Effector memory CD4-positive, alpha-beta T cell (primary cell): ENCODE measurements at places on chromosomes 6 and 20.

GRCh38 chr6:89351671-89352277 lies 748 bp downstream of the UBE2J1 start:
- no peak for DNase-seq

DNA sequence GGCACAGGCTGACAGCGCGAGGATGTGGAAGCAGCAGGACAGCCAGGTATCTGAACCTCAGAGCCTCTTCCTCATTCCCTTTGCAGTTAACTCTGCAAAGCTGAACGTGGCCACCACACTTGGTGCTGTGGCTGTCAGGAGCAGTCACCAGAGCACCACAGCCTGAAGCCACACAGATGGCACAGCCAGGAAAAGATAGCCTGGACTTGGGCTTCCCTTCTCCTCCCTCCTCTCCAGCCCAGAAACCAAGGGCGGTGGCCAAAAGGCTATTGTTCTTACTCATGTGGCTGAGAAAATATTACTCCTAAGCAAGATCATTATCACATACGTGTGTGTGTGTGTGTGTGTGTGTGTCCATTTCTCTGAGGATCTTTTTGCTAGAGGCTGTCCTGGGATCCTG lies 39.8 kb downstream of the CD164 start:
- DNase-seq, result no peak

GRCh38 chr20:3814928-3815495 lies 5.3 kb upstream of the AP5S1 start:
- DNase-seq, result no peak

DNA sequence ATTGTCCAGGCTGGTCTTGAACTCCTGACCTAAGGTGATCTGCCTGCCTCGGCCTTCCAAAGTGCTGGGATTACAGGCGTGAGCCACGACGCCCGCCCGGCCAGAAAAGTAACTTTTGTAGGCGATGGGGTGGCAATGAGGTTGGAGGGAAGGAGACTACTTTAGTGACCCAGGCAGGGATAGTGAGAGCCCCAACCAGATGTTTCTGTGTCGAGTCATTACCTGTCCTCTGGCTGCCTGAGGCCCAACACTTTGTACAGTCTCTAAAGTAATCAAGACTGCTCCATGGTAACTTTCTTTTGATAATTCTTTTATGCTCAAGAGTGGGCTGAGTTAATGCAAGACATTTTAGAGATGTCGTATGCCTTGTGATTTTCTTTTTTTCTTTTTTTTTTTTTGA lies 6.8 kb downstream of the SASH1 start:
- no peak for DNase-seq

- no peak for DNase-seq
These were observed 42.2 kb downstream of the CD164 start for GRCh38 chr6:109339906-109340678.

DNA sequence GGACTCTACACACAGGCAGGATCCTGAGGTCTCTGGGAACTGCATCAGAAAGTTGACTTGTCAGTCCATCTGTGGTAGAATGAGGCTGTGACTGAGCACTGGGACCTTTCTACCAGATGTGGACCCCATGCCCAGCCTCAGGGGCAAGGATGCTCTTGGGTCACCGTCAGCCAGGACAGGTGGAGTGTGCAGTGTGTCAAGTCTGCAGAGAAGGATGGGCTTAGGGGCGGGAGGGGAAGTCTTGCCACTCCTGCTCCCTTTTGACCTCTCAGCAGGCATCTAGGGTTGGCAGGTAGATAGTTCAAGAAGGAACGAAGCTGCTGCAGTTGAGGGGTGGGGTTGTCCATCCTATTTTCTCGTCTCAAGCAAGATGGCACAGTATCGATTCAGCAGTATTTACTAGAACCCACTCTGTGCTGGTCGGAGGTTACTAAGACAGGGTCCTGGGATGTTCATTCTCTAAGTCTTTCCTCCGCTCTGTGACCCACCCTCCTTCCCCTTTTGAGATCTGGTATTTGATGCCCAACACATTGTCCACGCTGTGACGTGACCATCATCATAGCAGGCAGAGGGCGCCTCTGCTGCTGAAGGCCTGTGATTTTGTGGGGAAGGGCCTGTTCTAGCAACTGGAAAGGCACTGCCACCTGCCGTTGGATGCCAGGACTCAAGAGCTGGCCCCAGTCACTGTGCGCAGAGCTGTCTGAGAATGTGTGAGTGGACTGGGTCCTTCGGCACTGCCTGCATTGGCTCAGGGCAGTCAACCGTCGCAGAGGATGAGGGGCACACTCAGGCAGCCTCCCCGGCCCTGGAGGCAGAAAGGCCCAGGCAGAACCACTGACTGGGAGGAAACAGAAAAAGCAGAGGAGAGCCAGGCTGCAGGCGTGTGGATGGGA lies 23.2 kb downstream of the RBCK1 start:
- DNase-seq, result no peak

DNA sequence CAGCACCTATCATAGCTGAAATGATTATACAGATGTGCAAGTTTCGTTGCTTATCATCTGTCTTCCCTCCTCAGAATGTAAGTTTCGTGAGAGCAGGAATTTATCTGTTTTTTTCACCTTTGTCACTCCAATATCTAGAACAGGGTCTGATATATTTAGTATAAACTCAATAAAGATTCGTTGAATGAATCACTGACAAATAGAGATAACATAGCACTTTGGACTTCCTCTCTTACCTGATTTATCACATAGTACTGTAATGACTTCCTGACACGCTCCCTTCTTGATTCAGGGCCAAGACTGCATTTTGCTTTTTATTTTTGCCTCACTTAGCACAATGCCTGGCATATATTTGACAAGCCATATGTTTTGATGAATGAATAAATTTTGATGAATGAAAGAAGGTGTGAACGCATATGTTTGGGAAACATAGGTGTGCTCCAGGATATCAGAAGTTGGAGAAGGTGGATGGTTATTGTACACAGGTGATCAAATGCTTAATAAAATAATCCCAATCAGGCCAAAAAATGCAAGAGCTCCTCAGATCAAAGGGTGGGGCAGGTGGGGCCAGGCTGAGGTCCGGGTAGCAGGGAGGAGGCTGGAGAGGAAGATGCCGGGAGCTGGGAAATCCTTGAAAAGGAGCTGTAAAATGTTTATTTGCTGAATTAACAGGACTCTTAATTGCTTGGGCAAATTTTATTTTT lies 33.0 kb downstream of the PIM1 start:
- no peak for DNase-seq

GRCh38 chr6:27260836-27261375 lies 13.4 kb downstream of the PRSS16 start:
- DNase-seq, result no peak

- no peak for DNase-seq
These were observed 162.0 kb upstream of the MAFB start for GRCh38 chr20:40851051-40851450.

GRCh38 chr6:24667378-24667803 lies 514 bp downstream of the ACOT13 start:
- no peak for DNase-seq

DNA sequence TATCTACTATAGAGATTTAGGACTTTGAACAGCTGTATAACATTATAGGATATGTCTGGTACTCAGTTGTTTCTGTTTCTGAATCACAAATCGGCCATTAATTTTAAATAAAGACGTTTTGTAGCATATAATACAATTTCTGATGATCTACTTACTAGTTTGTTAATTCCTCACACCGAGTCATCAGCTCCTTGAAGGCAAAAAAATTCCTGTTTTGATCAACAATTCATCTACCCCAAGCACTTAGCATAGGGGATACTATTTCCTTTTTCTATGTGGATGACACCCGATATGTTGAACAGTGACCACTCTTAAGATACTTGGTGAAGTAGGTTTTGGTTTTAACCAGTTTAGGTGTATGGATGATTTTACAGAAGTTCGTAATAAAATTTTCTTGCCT lies 107.3 kb downstream of the NCOA3 start:
- no peak for DNase-seq

DNA sequence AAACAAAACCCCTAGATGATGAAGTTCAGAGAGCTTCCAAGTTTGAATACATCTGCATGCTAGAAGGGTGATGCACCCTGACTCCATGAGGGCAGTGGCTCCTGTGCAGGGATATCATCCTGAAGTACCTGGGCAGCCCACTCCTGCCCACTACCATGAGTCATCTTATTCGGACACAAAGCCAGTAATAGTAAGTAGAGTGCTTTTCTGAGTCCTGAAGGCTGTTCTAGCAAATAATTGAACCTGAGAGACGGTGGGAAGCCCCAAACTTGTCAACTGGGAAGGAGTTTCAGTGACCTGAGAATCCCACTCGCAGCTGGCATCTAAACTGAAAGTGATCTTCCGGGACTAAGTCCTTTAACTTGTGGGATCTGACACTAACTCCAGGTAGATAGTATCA lies 152.9 kb upstream of the COL21A1 start:
- no peak for DNase-seq

GRCh38 chr20:50983321-50983720 lies 24.7 kb downstream of the MOCS3 start:
- DNase-seq, result no peak

DNA sequence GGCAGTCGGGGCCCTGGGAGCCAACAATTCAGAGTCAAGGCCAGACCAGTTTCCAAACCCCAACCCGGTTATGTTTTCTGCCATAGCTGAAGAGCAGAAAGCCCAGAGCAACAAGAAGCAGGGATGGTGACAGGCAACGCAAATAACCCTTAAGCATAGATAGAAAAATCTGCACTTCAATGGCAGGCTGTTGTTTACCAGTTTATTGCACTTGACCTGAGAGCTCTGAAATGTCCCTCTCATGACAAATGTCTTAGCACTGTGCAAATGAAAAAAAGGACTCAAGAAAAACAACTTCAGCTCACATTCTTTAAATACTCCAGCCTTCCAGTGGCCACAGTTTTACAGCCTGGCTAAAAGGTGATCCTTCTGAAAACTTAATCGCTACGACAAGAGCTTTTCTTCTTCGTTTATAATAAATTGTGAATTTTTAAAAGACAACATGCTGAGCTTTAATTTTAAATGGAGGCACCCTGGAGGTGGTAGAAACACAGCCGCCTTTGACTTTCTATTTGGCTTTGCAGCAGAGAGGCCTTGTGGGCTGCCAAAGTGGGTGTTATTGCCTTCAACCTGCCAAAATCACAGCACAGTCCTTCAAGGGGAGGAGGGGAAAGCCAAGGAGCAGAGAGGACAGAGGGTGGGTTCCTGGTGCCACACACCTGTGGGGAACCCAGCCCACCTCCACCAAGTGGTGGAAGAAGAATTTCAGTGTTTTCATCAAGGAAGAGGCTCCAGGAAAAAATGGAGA lies 289.5 kb upstream of the CDYL start:
- no peak for DNase-seq

DNA sequence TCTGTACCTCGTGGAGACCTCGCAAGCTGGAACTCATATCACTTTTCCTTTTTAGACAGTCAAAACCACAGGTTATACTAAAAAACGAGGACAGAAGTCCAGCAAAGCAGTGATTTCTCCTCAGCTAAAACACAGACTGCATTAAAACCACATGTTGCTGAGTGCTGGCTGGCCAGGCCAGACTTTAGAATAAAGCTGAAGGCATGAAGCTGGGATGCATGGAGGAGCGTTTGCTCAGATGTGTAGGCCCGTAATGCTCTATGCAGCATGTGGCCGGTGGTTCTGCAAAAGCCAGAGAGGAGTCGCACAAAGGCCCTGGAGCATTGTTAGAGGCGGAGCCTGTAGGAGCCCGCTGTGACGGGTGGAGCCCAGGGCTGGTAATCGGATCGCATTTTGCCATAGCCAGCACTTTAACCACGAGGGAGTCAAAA lies 83.6 kb downstream of the SMOC2 start:
- DNase-seq, result no peak
